ENCODE measurements at places on chromosomes 6 and 20.

GRCh38 chr20:57224641-57225138 lies 41.8 kb downstream of the BMP7 start:
- no peak for DNase-seq

GRCh38 chr20:34792687-34793363 lies 32.6 kb downstream of the NCOA6 start:
- no peak for DNase-seq

- no peak for DNase-seq
Measured at GRCh38 chr6:90472716-90473115, 114.2 kb downstream of the MAP3K7 start.

DNA sequence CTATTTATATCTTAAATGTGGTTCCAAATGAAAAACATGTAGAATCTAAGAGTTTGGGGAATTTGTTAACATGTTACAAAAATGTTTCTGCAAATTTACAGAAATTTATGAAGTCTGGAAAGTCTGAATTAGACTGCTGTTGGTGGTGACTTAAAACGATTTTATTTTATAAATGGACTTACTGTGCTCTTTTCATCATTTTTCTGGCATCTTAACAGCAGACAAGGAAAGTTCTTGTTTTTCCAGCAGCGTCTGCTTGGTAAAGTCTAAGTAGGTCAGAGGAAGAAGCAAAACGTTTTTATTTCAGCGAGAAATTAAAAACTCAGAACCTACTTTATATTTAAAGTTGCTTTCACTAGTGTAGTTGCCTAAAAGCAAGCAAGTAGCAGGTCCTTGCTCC lies 48.6 kb upstream of the COL9A1 start:
- DNase-seq = no peak

GRCh38 chr20:46269372-46269771 lies 38.9 kb downstream of the CDH22 start:
- no peak for DNase-seq

DNA sequence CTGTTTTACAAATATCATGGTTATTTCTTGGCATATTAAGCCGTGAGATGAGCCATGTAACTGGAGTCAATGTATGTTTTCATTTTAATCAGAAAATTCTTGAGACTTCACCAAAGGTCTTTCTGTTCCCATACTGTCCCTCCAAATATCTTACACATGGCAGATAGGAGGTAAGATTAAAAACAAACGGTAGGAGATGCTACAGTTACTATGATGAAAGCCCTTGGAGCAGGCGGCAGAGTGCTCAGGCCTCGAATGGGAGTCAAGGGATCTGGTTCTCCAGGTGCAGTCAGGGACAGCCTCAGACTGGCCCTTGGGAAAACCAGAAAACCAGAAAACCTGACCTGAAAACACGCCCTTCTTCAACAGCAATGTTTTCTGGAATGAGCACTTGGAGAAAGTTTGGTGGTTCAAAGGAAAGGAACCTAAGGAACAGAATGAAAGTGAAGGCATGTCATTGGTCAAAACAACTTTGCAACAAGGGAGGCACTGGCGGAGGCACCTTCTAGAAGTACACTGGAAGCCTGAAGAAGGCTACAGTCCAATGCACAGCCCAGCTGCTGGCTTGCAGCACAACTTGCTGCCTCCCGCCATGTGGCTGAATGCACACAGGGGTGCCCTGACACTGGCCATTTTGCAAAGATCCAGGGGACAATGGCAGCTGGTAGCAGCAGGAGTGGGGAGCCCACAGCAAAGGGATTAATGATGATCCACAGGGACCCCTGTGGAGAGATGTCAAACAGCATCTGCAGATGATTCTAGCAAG lies 17.4 kb upstream of the FOXO3 start:
- no peak for DNase-seq

GRCh38 chr6:127716465-127716864 lies 139.5 kb downstream of the C6orf58 start:
- no peak for DNase-seq

- DNase-seq = no peak
Measured at GRCh38 chr6:130505808-130506598, 140.2 kb downstream of the TMEM200A start.

All from stimulated activated CD8-positive, alpha-beta memory T cell treated with anti-CD3 and anti-CD28 coated beads, Interleukin-2, amount 100 ng/mL, for 48 hours (primary cell).